ENCODE measurements at places on chromosomes 5 and 9.

DNA sequence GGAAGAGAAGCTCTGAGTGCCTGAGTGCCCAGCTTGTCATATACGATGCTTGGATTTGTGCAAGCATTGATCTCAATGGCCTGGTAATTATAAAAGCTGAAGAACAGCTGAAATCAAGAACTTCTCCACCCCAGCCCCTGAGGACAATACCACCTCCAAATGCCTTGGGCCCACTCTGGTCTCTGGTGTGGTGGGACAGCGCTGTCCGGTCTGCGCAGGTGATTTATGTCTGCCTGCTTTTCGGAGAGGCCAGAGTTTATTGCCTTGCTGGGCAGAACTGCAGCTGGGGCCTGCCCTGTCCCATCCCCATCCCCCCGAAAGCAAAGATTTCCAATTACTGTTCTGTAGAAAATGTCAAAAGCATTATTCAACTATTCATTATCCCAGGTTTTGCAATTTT is 1.1 kb upstream of the PDZD2 start:
- H3K36me3 ChIP-seq = no peaks in the 10 kb centered on the region
- peak overlapping the region; percentile 79 for H3K27ac ChIP-seq
- H3K4me1 ChIP-seq = peaks cover 50% of the 10 kb centered on the region
- DNase-seq = no peak
- H3K4me3 ChIP-seq = no peak overlapping the region
- no peaks in the 10 kb centered on the region for H3K27me3 ChIP-seq

GRCh38 chr5:7018601-7019000 is 305.4 kb downstream of the TENT4A start:
- no peak overlapping the region for H3K27ac ChIP-seq
- DNase-seq = no peak
- no peaks in the 10 kb centered on the region for H3K4me1 ChIP-seq
- H3K27me3 ChIP-seq = no peaks in the 10 kb centered on the region
- no peak overlapping the region for H3K4me3 ChIP-seq

DNA sequence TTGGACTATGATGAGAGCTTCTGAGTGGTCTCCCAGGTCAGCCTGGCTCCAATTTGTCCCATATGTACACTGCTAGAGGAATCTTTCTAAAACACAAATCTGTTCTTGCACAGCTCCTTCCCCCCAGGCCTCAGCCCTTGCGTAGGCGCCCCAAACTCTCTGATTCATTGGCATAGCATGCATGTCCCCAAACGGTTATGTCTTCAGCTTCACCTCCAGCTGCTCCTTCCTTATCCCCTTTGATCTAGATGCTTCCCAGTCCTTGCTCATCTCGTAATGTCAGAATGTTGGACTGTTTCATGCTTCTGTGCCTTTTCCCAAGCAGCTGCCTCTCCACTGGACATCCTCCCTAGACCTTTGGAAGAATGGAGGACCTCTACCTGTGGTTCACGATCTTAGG is 60.1 kb upstream of the BASP1 start:
- no peaks in the 10 kb centered on the region for H3K4me1 ChIP-seq
- DNase-seq = no peak
- no peaks in the 10 kb centered on the region for H3K36me3 ChIP-seq
- H3K27me3 ChIP-seq = no peaks in the 10 kb centered on the region
- H3K4me3 ChIP-seq = no peak overlapping the region
- no peak overlapping the region for H3K27ac ChIP-seq

- H3K36me3 ChIP-seq = no peaks in the 10 kb centered on the region
- H3K27me3 ChIP-seq = no peaks in the 10 kb centered on the region
- no peak overlapping the region for H3K4me3 ChIP-seq
- no peak overlapping the region for H3K27ac ChIP-seq
- no peak for DNase-seq
These were observed 382.5 kb downstream of the CYLC2 start for GRCh38 chr9:103377667-103378066.

GRCh38 chr5:37619353-37619752 is 220.5 kb downstream of the GDNF start:
- H3K4me1 ChIP-seq = no peaks in the 10 kb centered on the region
- no peak overlapping the region for H3K4me3 ChIP-seq
- no peaks in the 10 kb centered on the region for H3K27me3 ChIP-seq
- no peak overlapping the region for H3K27ac ChIP-seq
- no peak for DNase-seq

- H3K36me3 ChIP-seq = no peaks in the 10 kb centered on the region
- H3K27ac ChIP-seq = peak overlapping the region; percentile 98
- no peaks in the 10 kb centered on the region for H3K27me3 ChIP-seq
- no peak overlapping the region for H3K4me3 ChIP-seq
These were observed 31.6 kb upstream of the UBAC1 start for GRCh38 chr9:135992486-135993408.

DNA sequence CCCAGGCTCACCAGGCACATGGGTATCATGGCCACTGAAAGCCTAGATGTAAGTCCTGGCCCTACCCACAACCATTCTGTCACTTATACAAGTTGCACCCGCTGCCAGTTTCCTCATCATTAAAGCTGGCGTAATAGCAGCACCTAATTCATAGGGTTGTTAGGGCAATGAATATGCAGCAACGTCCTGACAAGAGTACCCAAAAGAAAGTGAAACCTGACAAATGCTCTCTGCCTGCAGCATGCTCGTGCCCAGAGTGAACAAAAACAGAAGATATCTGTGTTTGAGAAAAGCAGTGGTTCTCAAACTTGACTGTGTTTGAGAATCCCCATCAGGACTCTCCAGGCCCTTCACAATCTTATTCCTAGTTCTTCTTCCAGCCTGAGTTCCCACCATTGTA is 632.4 kb downstream of the SEMA5A start:
- no peaks in the 10 kb centered on the region for H3K27me3 ChIP-seq
- H3K36me3 ChIP-seq = no peaks in the 10 kb centered on the region
- H3K4me3 ChIP-seq = no peak overlapping the region
- DNase-seq = no peak
- H3K27ac ChIP-seq = no peak overlapping the region

- no peaks in the 10 kb centered on the region for H3K27me3 ChIP-seq
- H3K4me1 ChIP-seq = peaks cover 5% of the 10 kb centered on the region
- no peak overlapping the region for H3K4me3 ChIP-seq
- DNase-seq = no peak
- no peak overlapping the region for H3K27ac ChIP-seq
These were observed 112.7 kb downstream of the OSTF1 start for GRCh38 chr9:75200892-75201470.

- no peak overlapping the region for H3K4me3 ChIP-seq
- H3K27me3 ChIP-seq = no peaks in the 10 kb centered on the region
- peaks cover 21% of the 10 kb centered on the region for H3K4me1 ChIP-seq
- no peaks in the 10 kb centered on the region for H3K36me3 ChIP-seq
- DNase-seq = no peak
These were observed 49.0 kb upstream of the SARDH start for GRCh38 chr9:133786907-133787753.

DNA sequence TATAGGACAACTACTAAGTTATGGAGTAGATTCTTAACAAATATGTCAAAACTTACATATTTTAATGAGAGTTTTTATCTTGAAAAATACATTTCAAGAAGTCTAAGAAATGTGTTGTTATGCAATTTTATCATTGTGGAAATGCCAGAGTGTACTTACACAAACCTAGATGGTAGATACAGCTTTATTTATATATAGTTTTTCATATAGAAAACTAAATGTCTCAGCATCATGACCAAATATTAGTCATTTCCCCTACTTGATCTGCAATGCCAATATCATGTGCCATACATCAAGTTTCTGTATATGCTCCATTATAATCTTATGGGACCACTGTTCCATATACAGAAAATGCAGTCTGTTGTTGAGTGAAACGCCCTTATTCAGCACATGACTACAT is 28.7 kb downstream of the CAST start:
- no peaks in the 10 kb centered on the region for H3K36me3 ChIP-seq
- H3K27ac ChIP-seq = no peak overlapping the region
- no peaks in the 10 kb centered on the region for H3K4me1 ChIP-seq
- H3K4me3 ChIP-seq = no peak overlapping the region

DNA sequence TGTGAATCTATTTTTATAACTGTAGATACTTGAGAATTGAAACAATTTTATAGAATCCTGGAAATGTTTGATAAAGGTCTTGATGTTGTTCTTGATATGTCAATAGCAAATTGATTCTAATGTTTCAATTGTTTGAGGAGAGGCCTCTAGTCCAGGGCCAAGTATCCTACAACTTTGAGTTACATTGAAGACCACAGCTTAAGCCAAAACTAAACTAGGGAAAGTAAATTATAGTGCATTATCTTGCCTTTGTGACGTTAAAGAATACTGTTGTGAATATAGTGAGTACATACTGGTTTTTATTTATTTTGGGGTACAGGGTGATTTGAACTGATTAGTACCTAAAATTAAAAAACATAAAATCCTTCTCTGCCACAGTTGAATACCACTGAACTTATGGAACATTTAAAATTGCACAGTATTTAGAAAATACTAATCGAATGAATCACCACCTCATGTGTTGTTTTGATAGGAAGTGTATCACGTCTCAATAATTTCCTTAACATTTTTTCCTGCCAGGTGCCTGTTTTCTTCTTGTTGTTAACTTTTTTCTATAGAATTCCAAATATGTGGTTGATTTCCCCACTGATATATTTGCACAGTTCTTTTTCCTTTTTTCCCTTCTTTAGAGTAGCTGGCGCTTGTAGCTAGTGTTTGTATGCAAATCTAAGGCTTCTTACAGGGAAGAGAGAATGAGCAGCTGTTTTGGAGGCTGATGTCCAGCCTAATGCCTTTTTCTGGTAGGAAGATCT is 12.5 kb downstream of the ARHGEF28 start:
- no peak overlapping the region for H3K4me3 ChIP-seq
- H3K27ac ChIP-seq = no peak overlapping the region
- DNase-seq = no peak
- H3K36me3 ChIP-seq = no peaks in the 10 kb centered on the region
- no peaks in the 10 kb centered on the region for H3K4me1 ChIP-seq

- H3K27ac ChIP-seq = no peak overlapping the region
- no peak for DNase-seq
- no peaks in the 10 kb centered on the region for H3K27me3 ChIP-seq
- no peaks in the 10 kb centered on the region for H3K4me1 ChIP-seq
These were observed 10.3 kb upstream of the FST start for GRCh38 chr5:53469946-53470687.

- H3K4me3 ChIP-seq = no peak overlapping the region
- H3K4me1 ChIP-seq = no peaks in the 10 kb centered on the region
- no peaks in the 10 kb centered on the region for H3K36me3 ChIP-seq
These were observed 163.2 kb downstream of the DAB2IP start for GRCh38 chr9:121814594-121814993.

DNA sequence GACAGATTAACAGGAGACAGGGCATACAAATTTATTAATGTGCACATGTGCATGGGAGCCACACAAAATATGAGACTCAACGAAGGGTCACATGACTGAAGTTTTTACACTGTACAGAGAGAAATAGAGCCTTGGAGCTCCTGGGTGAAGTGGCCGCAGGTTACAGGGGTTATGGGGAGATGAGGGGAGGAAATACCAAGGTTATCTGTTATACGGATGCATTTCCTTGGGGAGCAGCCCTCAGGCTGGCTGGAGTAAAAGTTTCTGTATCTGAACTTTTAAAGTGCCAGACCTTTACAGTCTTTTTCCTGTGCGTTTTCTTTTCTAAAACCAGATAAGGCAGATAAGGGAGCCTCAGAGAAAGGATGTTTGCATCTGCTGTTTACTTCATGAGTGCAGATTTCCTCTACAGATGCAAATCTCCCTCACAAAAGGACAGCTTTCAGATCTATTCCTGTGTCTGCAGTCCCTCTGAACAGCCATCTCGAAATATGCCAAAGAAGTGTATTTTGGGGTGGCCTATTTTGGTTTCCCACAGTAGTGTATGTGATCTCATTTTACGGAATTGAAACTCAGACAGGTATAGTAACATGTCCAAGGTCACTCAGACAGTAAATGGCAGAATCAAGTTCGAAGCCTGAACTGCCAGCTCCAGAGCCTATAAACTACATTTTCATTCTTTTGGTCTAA is 139.3 kb upstream of the FBXL17 start:
- no peaks in the 10 kb centered on the region for H3K4me1 ChIP-seq
- no peaks in the 10 kb centered on the region for H3K36me3 ChIP-seq

DNA sequence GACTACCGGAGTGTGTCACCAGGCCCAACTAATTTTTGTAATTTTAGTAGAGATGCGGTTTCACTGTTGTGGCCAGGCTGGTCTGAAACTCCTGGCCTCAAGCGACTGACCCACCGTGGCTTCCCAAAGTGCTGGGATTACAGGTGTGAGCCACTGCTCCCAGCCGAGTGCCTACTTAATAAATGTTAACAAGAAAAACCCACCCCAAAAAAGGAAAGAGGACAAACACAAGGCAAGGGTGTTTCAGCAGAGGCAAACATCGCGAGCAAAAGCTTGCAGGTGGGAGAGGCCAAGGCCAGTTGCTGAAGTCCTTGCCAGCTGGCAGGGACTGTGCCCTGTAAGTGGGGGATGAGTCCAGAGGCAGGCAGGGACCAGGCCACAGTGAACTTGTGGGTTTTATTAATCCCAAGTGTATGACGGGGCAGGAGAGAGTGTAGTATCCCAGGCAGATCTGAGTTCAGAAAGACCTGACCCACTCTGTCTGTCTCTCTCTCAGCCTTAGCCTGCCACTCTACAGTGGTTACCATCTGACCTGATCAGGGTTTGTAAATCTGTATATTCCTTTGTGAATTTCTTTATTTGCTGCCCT is 6.4 kb upstream of the FPGS start:
- no peaks in the 10 kb centered on the region for H3K27me3 ChIP-seq
- H3K4me1 ChIP-seq = no peaks in the 10 kb centered on the region
- H3K27ac ChIP-seq = no peak overlapping the region
- peak; percentile 75 for DNase-seq
- no peak overlapping the region for H3K4me3 ChIP-seq

DNA sequence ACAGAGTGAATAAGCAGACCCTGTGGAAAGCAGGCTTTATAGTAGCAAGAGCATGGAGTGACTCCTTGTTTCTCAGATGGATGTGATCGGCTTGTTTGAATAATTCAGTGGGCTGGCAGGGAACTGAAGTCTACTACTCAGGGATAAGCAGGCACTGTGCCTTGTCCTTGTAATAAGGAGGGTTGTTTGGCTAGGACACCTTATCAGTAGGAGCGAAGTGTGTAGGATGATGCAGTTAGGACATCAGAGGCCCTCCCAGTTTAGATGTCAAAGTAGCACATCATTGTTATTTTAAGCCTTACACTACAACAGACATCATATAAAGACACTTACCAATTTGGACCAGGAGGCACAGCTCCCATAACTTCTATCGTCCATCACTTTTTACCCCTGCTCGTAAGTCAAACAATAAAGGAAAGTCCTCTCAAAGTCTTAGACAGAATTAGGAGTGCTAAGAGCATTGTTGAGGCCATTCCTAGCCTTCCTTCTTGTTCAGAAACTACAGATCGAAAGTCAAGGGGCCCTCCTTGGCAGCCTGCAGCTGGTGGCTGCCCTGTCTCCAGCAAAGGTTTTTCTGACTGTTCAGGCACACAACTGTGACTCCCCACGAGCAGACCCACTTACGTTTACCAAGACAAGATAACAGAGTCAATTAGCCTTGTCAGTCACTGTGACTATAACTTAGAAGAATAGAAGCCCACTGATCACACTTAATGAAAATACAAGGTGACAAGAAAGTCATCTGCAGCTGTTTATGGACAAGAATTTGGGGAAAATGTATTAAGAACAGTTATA is 218.6 kb downstream of the SNX18 start:
- no peak overlapping the region for H3K4me3 ChIP-seq
- H3K36me3 ChIP-seq = no peaks in the 10 kb centered on the region
- peaks cover 7% of the 10 kb centered on the region for H3K4me1 ChIP-seq
- no peaks in the 10 kb centered on the region for H3K27me3 ChIP-seq
- no peak for DNase-seq
- H3K27ac ChIP-seq = peak overlapping the region; percentile 50

- no peak overlapping the region for H3K4me3 ChIP-seq
- DNase-seq = peak; percentile 60
- H3K27me3 ChIP-seq = no peaks in the 10 kb centered on the region
These were observed 62.2 kb downstream of the RNF38 start for GRCh38 chr9:36337865-36338264.

GRCh38 chr5:140481758-140482157 is 65.7 kb upstream of the EIF4EBP3 start:
- no peak for DNase-seq
- no peaks in the 10 kb centered on the region for H3K27me3 ChIP-seq
- peaks cover 18% of the 10 kb centered on the region for H3K4me1 ChIP-seq
- no peak overlapping the region for H3K27ac ChIP-seq

All from heart left ventricle (tissue), 16 donors.